A549 treated with CpdA at 1 μM for 4 hours (cell line): ENCODE measurements at places on chromosomes 2 and 18. TPM values are rescaled to one million over a fixed set of nuclear protein-coding genes. Genes with fewer than 3 reads are reported as not detected.

Gene RALBP1
- total RNA-seq = 25.3 to 29.3 TPM (median 28.4 TPM) in 5 replicates

Gene MRO
- 0.10 to 0.27 TPM (median 0.20 TPM) in 4 of 5 replicates, not detected in the other for total RNA-seq

Gene GALR1
- total RNA-seq = not detected in 5 replicates

Gene SH3RF3
- 0.37 to 0.48 TPM (median 0.38 TPM) in 5 replicates for total RNA-seq

Gene NFATC1
- total RNA-seq = 4.8 to 6.5 TPM (median 6.1 TPM) in 5 replicates

Gene DRC1
- 0.20 to 0.50 TPM (median 0.26 TPM) in 4 of 5 replicates, not detected in the other for total RNA-seq

Gene EPB41L5
- 3.7 to 5.9 TPM (median 5.0 TPM) in 5 replicates for total RNA-seq

Gene COL6A3
- 0.02 to 0.25 TPM (median 0.10 TPM) in 5 replicates for total RNA-seq

Gene SULT1C4
- total RNA-seq = 0.02 TPM in 1 of 5 replicates, not detected in the others

Gene EML6
- total RNA-seq = 1.0 to 2.4 TPM (median 1.2 TPM) in 5 replicates

Gene PDCL3
- 36.6 to 52.4 TPM (median 38.8 TPM) in 5 replicates for total RNA-seq

Gene DYNAP
- not detected in 5 replicates for total RNA-seq

Gene MARCHF4
- total RNA-seq = 53.4 to 70.8 TPM (median 57.2 TPM) in 5 replicates

Gene PAX8
- 0.64 to 1.4 TPM (median 0.78 TPM) in 5 replicates for total RNA-seq

Gene DSC3
- total RNA-seq = 1.3 to 2.1 TPM (median 1.8 TPM) in 5 replicates

Gene ICA1L
- total RNA-seq = 1.1 to 2.1 TPM (median 1.8 TPM) in 5 replicates

Gene ADD2
- total RNA-seq = 17.7 to 27.3 TPM (median 22.9 TPM) in 5 replicates

Gene SIX2
- 0.12 to 0.35 TPM (median 0.22 TPM) in 5 replicates for total RNA-seq

Gene CCDC148
- 0.14 to 0.78 TPM (median 0.39 TPM) in 5 replicates for total RNA-seq

Gene CD8A
- total RNA-seq = 0.20 to 0.39 TPM (median 0.25 TPM) in 5 replicates

Gene CUL3
- 68.1 to 83.8 TPM (median 75.1 TPM) in 5 replicates for total RNA-seq

Gene ERBB4
- total RNA-seq = not detected in 5 replicates

Gene CRACDL
- 0.49 to 0.89 TPM (median 0.54 TPM) in 5 replicates for total RNA-seq

Gene DPYSL5
- 3.6 to 5.9 TPM (median 5.2 TPM) in 5 replicates for total RNA-seq

Gene ATP5MC3
- total RNA-seq = 381 to 496 TPM (median 481 TPM) in 5 replicates

Gene SLC38A11
- not detected in 5 replicates for total RNA-seq

Gene TAF4B
- 5.0 to 5.4 TPM (median 5.3 TPM) in 5 replicates for total RNA-seq

Gene IL1F10
- total RNA-seq = not detected in 5 replicates

Gene MTLN
- total RNA-seq = 99.1 to 138 TPM (median 126 TPM) in 5 replicates

Gene CD226
- 0.06 to 0.16 TPM (median 0.09 TPM) in 4 of 5 replicates, not detected in the other for total RNA-seq
